ENCODE measurements at places on chromosomes 11 and 22.

DNA sequence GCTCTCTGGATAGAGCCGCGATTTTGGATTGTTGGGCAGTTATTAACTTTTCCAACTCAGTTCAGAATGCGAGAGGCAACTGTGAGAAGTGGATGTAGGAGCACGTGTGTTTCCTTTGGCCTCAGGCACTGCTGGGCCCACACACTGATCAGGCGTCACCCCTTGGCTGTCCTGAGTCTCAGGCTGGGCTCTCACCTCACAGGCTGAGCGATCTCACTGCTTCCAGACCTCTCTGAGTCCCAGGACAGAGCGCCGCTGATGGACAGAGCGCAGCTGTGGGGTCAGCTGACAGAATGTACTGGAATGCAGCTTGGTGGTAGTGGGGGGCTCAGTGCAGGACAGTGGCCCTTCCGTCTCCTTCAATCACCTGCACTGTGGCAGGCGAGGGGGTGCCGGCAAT, 516.2 kb downstream of the TBC1D22A start:
- no peak for DNase-seq

DNA sequence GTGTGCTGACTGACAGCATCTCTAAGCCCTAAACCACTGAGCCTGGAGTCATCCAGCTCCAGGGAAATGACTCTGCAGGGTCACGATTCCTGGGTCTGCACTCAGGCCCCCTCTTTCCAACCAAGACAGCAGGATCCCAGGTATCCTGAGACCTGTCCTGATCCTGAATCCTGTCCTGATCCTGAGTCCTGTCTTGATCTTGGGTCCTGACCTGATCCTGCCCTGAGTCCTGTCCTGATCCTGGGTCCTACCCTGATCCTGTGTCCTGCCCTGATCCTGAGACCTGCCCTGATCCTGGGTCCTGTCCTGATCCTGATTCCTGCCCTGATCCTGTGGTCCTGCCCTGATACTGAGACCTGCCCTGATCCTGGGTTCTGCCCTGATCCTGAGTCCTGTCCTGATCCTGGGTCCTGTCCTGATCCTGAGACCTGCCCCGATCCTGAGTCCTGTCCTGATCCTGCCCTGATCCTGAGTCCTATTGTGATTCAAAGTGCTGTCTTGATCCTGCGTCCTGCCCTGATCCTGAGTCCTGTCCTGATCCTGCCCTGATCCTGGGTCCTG, 1.4 kb upstream of the KRTAP5-6 start:
- DNase-seq, result no peak

- peak; percentile 43 for DNase-seq
These were observed 2.6 kb downstream of the CYTH4 start for GRCh38 chr22:37284805-37285355.

DNA sequence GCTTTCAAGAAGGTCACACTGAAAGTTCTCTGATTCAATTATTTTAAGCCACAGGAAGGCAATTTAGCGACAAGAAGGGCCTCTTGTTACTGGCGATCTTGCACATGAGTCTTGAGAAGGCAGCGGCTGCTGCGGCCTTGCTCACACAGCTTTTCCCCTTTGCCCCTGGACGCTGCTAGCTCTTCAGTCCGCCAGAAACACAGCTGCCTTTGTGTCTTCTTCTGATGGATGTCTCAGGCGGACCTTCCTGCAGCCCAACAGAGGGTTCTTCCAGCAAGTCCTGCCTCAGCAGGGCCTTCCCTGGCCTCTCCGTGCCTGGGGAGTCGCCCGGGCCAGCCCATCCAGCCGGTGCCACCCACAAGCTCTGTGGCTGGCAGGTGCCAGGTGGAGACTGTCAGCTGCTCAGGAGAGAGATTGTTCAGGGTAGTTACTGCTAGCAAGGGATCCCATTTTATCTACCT, 59.4 kb downstream of the PKNOX2 start:
- no peak for DNase-seq

GRCh38 chr11:66883016-66883965, 26.4 kb downstream of the LRFN4 start:
- peak; percentile 57 for DNase-seq

DNA sequence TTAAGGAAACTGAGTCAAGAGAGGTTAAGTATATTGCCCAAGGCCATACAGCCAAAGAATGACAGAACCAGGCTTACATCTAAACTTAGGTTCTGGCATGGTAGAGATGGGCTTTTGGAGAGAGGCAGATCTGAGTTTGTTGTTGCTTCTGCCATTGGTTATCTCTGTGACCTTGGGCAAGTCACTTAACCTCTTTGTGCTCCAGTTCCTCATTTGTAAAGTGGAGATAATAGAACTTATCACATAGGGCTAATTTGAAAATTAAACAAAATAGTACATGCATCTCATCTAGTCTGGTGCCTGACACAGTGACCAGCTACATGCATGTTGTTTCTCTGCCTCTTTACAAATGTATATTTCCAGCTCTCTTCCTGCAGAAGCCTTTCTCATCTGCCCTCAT, 47.0 kb upstream of the PLET1 start:
- no peak for DNase-seq

DNA sequence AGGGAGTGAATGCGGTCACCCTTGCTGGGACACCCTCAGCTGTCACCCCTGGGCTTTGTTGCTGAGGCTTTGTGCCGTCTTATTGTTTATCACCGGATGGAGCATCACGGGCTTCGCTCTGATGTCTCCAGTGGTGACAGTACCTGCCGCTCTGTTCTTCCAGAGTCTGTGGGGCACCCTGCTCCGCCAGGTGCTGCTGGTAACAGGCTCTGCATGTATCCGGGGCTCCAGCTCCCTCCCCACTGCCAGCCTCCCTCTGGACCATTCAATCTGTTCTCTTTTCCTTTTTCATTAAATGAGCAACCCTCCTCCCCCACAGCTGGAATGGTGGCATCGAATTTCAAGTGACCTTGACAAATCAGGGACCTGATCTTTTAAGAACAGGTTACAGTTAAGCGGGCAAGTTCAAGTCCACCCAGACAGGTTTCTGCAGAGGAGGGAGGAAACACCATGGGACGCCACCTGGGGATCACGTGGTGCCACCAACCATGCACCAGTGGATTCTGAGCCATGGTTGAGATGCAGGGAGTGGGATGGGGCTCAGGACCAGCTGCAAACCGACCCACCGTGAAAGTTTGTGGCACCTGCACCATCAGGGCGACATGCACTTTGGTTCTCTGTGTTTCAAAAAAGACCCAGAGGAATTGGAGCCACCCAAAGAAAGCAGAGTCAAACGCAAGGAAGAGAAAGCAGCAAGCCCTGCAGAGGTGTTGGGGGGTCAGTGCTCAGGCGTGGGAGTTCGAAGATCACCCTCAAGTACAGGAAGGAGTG, 89.3 kb downstream of the BCR start:
- DNase-seq, result no peak

- no peak for DNase-seq
These were observed 33.9 kb upstream of the ST14 start for GRCh38 chr11:130125638-130126037.

DNA sequence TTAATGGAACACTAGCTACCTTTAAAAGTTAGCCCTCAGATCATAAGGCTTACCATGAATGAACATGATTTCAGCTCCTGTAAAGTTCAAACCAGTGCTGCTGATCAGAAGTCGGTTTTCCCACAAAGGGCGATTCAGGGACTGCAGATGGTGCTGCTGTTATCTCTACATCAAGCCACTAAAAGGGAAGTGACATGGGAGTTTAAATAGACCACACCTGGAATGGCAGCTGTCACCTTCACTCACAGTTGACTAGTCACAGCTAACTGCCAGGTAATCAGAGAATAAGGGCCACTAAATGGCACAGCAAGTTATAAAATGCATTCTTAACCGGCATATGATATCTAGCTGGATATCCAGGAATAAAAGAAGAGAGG, 581.1 kb upstream of the ARHGAP42 start:
- no peak for DNase-seq

- no peak for DNase-seq
These were observed 20.5 kb upstream of the FSHB start for GRCh38 chr11:30210357-30210756.

- peak; percentile 66 for DNase-seq
These were observed at the start of gene EHBP1L1 for GRCh38 chr11:65575568-65576231. EHBP1L1 (plus strand) TSS chr11:65576053; CDS start chr11:65576303, 250 bp downstream.

- no peak for DNase-seq
These were observed 22.1 kb upstream of the SYT7 start for GRCh38 chr11:61602775-61603569.

DNA sequence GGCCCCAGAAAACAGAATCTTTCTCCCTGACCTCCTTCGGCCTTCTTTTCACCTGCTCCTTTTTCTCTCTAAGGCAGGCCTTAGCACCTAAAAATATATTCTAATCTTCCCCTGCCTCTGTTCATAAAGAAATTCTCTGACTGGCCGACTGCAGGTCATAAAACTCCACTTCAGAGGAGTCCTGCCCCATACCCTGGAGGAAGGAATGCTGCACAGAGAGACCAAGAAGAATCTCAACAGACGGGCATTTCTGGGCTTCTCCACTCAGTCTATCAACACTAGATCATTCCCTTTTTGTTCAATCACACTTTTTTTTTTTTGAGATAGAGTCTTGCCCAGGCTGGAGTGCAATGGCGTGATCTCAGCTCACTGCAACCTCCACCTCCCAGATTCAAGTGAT, 19.7 kb upstream of the PGA3 start:
- DNase-seq, result no peak

DNA sequence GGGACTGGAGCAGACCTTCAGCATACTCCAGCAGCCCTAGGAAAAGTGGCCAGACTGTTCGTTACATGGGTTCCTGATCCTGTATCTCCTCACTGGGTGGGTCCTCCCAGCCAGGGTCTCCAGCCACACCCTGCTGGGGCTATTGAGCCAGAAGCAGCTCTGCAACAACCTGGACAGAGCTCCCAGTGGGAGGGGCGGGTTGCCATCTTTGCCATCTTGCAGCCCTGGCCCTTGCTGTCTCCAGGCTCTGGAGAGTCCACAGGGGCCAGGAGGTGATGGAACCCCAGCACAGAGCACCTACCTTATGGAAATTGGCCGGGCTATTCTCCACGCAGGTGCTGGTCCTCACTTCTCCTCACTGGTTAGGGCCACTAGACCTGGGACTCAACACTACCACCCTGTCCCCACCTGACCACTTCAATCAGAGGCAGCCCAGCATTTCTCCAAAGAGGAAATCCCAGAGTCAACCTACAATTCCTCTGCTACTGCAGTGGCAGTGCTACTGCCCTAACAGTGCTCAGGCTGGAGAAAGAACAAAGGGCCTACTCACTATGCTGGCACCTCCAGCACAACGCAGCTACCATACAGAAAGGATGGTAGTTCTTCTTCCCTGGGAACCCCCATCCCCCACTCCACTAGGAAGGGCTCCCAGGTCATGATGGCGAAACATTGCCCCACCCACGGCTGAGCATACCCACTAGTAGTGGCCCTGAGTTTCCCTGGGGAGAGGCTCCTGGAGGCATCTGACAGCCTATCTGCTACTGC, 290.2 kb upstream of the NCAM1 start:
- no peak for DNase-seq

DNA sequence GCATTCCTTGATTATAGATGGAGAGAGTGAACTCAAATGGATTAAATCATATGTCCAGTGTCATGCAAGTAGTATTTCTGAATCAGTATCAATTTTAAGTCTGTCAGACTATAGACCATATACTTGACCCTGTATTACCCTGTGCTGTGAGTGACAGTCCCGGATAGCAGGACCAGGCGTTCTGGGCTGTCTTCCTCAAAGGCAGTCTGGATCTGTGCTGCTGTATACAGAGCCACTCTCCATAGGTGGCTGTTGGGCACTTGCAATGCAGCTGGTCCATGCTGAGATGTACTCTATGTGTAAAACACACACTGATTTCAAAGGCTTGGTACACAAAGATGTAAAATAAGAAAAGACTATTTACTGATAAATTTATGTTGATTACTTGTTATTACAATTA, 294.3 kb downstream of the OPCML start:
- DNase-seq, result no peak

GRCh38 chr11:68328374-68329091, 16.1 kb downstream of the LRP5 start:
- no peak for DNase-seq

GRCh38 chr11:75406338-75406777, 7.0 kb downstream of the RPS3 start:
- no peak for DNase-seq

GRCh38 chr22:33440756-33441155, 382.6 kb upstream of the SYN3 start:
- DNase-seq, result no peak

All from T-helper 17 cell (primary cell).